Aorta (tissue), 5 donors: ENCODE measurements at places on chromosomes 7 and 10. TPM values are rescaled to one million over a fixed set of nuclear protein-coding genes. Genes with fewer than 3 reads are reported as not detected.

- H3K4me1 ChIP-seq: no peaks in the 10 kb centered on the region
- no peak overlapping the region for H3K4me3 ChIP-seq
- no peak for DNase-seq
- H3K27ac ChIP-seq: no peak overlapping the region
Measured at GRCh38 chr10:37035853-37036252, 89.5 kb upstream of the ANKRD30A start.

GRCh38 chr7:85829817-85830432, 643.1 kb upstream of the SEMA3D start:
- no peak for DNase-seq
- no peak overlapping the region for H3K4me3 ChIP-seq
- no peak overlapping the region for H3K27ac ChIP-seq
- no peaks in the 10 kb centered on the region for H3K4me1 ChIP-seq
- no peaks in the 10 kb centered on the region for H3K27me3 ChIP-seq

VPS37D gene
- total RNA-seq: 1.5 TPM

GRCh38 chr7:128165927-128166420, 75.1 kb upstream of the LEP start:
- no peak overlapping the region for H3K4me3 ChIP-seq
- no peaks in the 10 kb centered on the region for H3K4me1 ChIP-seq
- no peaks in the 10 kb centered on the region for H3K27me3 ChIP-seq
- no peaks in the 10 kb centered on the region for H3K36me3 ChIP-seq

MEIG1 gene
- not detected for total RNA-seq

DNA sequence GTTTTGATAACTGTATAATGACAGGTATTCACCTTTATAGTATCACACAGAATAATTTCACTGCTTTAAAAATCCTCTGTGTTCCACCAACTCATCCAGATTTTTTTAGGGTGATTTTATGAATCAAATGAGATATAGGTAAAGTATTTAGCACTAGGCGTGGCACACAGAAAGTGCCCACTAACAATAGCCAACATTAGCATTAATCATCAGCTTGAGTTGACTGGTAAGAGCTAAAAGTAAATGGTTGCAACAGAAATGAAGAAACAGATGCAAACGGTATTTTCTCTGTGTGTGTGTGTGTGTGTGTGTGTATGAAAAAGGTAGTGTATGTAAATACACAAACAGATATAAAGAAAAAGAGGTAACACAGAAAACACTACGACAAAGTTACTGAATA, 378.8 kb upstream of the ETV1 start:
- no peaks in the 10 kb centered on the region for H3K4me1 ChIP-seq
- no peaks in the 10 kb centered on the region for H3K27me3 ChIP-seq
- H3K36me3 ChIP-seq: no peaks in the 10 kb centered on the region
- no peak overlapping the region for H3K4me3 ChIP-seq
- no peak for DNase-seq
- no peak overlapping the region for H3K27ac ChIP-seq

PHYHIPL gene
- total RNA-seq: 0.19 TPM

TMEM213 gene
- total RNA-seq: not detected

- no peak for DNase-seq
- H3K27ac ChIP-seq: no peak overlapping the region
- no peaks in the 10 kb centered on the region for H3K36me3 ChIP-seq
- H3K4me1 ChIP-seq: no peaks in the 10 kb centered on the region
- H3K4me3 ChIP-seq: no peak overlapping the region
Measured at GRCh38 chr7:151658778-151659177, 139.1 kb upstream of the RHEB start.

DNA sequence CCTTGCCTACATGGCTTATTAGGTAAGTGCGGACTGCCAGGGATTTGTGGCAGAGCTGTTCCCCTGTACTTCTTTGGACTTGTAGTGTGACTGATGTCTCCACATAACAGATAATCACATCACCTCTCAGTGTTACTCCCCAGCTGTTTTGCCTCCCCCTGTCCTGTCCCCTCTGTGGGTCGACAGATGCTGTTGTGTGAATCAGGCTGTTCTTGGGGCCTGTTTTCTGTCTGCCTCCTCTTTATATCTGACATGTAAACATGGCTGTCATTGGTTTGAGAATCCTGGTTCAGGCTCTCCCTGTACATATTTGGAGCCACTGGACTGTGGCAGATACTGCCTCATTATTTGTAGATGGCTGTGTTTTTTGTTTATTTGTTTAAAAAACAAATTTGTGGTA, 22.7 kb downstream of the CCNY start:
- H3K4me3 ChIP-seq: no peak overlapping the region
- no peak for DNase-seq
- H3K4me1 ChIP-seq: no peaks in the 10 kb centered on the region
- no peaks in the 10 kb centered on the region for H3K27me3 ChIP-seq
- H3K36me3 ChIP-seq: no peaks in the 10 kb centered on the region

- H3K4me3 ChIP-seq: no peak overlapping the region
- DNase-seq: no peak
Measured at GRCh38 chr7:111012149-111012548, 78.8 kb upstream of the LRRN3 start.

- no peaks in the 10 kb centered on the region for H3K4me1 ChIP-seq
- no peak for DNase-seq
- no peaks in the 10 kb centered on the region for H3K36me3 ChIP-seq
- no peak overlapping the region for H3K4me3 ChIP-seq
- H3K27me3 ChIP-seq: no peaks in the 10 kb centered on the region
Measured at GRCh38 chr10:124665091-124665490, 79.1 kb downstream of the FAM53B start.
